ENCODE measurements at places on chromosomes 5 and 9.

GRCh38 chr5:16025681-16026080, 153.9 kb downstream of the MARCHF11 start:
- no peak for DNase-seq

DNA sequence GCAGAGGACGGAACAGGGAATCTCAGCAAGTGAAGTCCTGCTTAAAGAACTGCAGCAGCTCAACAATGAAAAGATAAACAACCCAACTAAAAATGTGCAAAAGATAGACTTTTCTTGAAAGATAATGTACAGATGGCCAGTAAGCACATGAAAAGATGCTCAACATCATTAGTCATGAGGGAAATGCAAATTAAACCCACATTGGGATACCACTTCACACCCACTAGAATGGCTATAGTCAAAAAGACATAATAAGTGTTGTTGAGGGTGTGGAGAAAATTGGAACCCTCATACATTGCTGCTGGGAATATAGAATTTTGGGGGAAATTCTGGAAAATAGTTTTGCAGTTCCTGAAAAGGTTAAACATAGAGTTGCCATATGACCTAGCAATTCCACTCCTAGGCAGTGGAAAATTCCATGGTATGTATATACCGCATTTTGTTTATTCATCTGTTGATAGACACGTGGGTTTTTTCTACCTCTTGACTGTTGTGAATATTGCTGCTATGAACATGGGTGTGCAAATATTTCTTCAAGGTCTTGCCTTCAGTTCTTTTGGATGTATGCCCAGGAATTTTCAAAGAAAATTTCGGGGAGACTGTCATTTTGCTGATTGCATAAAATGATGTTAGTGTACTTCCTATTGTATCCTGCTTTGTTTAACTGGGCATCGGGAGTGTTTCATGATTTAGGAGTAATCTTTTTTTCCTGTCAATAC, 7.2 kb downstream of the CNOT8 start:
- DNase-seq = no peak

DNA sequence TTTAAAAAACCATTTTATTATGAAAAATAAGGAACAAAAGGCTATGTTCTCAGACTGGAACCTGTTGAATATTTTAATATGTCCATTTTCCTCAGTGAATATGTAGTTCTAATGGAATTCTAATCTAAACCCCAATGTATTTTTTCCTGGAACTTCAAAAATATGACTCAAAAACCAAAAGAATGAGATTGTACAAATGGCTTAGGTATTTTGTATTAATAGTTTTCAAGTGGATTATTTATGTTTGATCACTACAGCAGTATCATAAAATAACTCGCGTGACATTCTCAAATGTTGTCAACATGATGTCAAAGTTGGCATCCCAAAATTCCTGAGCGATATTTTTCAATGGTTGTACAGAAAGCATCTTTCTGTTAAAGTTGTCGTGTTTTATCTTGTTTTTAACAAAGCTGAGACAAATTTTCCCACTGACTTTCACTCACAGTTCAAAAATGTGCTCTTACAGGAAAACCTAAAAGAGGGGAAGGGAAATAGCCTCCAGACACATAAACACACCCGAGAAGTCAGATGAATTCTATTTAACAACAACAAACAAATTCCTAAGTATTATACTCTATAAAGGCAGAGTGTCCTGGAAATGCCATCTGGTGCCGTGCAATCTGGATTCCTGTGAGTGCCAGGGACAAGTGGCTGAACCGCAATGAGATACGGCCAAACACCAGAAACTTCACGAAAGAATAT, 68.1 kb upstream of the TAS2R1 start:
- no peak for DNase-seq

- DNase-seq = no peak
These were observed 2.2 kb downstream of the BTNL3 start for GRCh38 chr5:180990882-180991242.

GRCh38 chr9:101587332-101588043, 7.3 kb downstream of the PPP3R2 start:
- no peak for DNase-seq

GRCh38 chr9:81540142-81540710, 149.1 kb downstream of the TLE1 start:
- no peak for DNase-seq

GRCh38 chr5:108669462-108669861, 78.2 kb upstream of the FER start:
- no peak for DNase-seq

GRCh38 chr9:69519470-69520240, 152.5 kb downstream of the APBA1 start:
- DNase-seq = no peak

- DNase-seq = no peak
These were observed 65.2 kb upstream of the ADRA1B start for GRCh38 chr5:159851053-159851452.

- no peak for DNase-seq
These were observed 29.3 kb downstream of the MARVELD2 start for GRCh38 chr5:69444127-69444754.

DNA sequence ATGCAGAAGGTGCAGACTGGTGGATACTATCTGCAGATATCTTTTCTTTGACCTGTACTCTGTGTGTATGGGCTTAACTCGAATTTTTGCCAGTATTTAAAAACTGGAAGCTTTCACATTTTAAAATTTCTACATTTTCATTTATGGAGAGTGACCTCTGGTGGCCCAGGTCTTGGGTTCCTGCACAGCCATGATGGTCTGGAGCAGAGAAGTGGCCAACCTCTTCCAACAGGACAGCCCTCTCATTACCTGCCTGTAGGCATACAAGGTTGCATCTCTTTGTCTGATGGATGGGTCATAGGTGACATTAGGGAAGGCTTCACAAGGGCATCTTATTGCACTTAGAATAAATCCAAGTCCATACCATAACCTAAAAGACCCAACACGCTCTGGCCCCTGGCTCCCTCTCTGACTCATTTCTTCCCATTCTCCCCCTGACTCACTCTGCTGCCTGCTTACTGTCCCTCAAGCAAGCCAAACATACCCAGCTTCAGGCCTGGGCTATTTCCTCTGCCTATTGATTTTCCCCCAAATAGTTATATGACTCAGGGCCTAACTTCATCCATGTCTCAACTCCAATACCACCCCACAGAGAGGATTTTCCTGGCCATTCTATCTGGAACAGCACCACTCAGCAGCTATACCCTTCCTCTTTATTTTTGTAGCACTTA, 113.3 kb upstream of the SLC1A3 start:
- no peak for DNase-seq

DNA sequence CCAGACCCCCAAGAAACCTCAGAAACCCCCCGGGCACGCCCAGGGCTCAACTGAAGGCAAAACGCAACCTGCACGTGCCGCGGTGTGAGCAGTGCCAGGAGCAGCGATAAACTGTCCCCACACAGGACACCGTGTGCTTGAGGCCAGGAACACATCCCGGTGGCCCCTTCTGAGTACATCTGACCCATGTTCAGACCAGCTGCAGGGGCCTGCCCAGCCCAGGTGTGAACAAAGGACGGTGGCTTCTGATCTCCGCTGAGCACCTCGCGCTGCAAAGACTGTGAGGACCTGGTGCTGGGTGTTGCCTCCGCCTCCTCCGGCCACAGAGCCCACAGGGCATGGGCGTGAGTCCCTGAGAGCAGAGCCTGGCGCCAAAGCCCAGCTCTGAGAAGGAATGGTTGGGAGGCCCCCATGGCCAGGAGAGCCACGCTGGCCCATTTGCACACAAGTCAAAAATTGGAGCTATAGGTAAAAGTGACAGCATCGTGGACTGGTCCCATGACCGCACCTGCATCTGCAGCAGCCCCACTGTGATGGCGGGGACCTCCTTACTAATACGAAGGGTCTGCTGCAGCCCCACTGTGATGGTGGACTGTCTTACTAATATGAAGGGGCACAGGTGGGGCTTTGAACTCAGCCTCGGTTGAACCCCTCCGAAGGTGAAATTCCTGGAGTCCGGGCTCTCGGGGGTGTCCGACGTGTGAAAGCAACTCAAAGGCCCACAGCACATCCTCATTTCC, 31.5 kb downstream of the NDUFS6 start:
- no peak for DNase-seq

DNA sequence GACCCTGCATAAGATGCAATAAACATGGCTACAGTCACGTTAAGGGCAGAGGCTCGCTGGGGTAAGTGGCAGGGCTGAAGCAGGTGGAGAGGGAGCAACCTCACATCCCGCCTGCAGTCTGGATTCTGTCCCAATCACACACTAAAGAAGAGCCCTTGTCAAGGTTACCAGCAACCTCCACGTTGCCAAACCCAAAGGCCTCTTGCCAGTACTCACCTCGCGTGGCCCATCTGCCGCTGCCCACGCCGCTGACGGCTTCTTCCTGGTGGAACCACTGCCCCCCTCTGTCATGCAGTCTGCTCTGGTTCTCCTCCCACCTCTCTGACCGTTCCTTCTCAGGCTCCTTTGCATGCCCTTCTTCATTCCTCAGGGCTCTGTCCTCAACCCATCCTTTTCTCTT, 8.8 kb downstream of the AQP7 start:
- DNase-seq = no peak

- DNase-seq = peak; percentile 37
These were observed at the start of gene SARDH for GRCh38 chr9:133737774-133738639. Gene SARDH (minus strand): TSS chr9:133738352. CDS start chr9:133734173, 4,179 bp downstream.

GRCh38 chr5:133434336-133434735, 178.0 kb downstream of the FSTL4 start:
- no peak for DNase-seq

DNA sequence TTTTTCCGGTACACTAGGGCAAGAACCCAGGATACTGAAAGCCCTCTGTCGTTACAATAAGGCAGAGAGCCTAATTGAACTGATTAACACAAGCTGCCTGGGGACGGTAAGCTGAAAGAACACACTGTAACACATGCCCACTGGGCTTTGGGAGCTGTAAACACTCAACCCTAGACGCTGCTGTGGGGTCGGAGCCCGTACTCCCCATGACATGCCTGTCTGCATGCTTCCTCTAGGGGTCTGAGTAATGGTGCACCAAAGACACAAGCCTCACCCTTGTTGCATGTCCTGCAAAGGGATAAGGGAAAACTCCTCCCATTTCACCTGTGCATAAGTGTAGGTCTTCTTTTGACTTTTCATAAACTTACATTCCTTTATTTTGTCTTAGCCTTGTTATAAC, 194.0 kb downstream of the FBXL7 start:
- DNase-seq = no peak

DNA sequence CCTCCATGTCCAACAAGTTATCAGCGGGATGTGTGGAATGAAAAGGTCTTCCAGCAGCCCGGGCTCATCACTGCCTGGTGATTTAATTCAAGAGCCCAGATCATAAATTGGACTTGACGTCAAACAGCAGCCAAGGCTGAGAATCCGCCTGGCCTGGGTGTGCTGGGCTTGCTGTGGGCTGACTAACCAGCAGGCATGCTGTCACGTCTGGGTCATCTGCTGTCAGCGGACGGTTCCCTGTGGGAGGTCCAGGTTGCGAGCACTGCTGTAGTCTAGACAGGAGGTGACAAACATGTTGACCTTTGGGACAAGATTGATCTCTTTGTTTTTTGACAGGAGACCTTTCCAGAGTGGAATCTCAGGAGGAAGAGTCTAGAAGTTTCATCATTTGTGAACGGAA, 289.7 kb downstream of the OSTF1 start:
- no peak for DNase-seq
